ENCODE measurements at places on chromosomes 5 and 9.

DNA sequence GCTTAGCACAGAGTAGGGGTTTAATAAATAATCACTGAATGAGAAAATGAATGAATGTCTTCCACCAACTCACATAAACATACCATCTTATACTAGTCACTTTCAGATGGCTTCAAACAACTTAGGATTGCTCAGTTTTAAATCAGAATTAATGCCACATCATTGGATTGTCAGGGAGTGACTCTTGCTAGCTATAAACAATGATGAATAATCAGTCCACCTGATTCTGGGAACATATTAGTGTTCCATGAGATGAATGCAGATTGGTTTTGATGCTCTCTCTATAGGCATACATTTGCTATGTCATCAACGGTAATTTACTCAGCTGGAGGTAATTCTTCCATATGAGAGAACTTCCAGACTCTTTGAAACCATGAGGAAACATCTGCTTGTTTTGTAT lies 97.4 kb downstream of the CDH9 start:
- no peak for DNase-seq

DNA sequence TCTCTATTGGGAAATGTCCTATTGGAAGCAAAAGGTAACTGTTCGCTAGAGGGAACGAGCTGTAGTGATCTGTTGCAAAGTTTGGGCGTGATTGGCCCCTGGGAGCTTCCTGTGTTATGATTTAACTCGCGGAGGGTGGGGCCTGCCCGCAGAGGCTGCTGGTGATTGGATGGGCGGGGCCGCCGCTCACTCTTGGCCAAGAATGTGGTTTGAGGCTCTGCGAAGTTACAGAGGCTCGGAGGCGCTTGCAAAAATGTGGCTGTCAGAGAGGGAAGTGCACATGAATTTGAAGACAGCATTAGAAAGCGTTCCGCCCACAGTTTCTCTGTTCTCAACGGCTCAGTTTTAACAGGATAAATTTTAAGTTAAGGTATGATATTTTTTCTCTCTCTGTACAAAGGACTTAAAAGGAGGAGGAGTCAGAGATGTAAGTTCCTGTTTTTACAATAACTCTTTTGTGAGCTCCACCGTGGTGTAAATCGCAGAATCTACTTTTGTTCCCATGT lies 46.9 kb downstream of the CNTRL start:
- peak; percentile 93 for DNase-seq

DNA sequence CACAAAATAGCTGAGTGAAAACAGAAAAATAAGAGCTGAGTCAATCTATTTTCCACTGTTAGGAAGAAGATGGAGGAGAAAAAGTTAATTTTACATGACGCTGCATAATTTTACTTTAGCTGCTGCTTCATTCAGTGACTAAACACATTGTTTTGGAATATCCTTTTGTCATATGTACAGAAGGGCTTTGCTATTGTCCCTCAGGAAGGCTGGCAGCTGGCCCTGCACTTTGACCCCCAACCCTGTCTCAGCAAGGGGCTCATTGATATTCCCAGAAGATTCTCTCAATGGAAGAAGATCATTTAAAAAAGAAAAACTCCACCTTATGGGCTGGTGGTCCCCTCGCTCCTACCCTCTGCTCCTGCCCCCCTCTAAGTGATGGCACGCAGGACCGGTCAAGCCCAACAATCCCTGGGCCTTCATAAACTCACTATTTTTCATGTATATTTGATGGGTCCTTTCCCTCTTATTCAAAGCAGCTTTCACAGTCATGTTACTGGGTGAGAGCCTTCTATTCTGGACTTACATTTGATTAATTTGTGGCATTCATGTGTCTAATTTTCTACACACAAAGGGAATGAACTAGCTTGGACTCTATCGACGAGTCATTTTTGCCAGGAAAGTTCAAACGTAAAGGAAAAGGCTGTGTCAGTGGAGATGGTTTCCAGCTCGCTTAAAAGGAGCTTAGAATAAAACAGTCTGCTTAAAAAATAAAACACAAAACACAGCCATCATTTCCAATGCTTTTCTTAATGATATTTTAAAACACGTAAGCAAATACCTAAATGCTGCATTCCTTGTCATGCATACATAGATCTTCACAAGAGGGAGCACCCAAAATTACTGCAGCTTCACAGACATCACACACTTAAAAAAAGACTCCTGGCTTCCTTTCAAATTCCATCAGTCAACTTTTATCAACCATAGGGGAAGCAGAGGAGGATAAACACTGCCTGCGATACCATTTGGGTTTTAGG lies 104.7 kb downstream of the EFNA5 start:
- no peak for DNase-seq

GRCh38 chr5:24805230-24805629 lies 160.5 kb upstream of the CDH10 start:
- DNase-seq, result no peak
